ENCODE measurements at places on chromosomes 7 and 10. TPM values are rescaled to one million over a fixed set of nuclear protein-coding genes. Genes with fewer than 3 reads are reported as not detected.

LRWD1 gene
- polyA plus RNA-seq, result 13.5 TPM

NAPEPLD gene
- polyA plus RNA-seq, result 4.1 TPM

CLDN12 gene
- polyA plus RNA-seq, result 0.36 TPM

NDUFA5 gene
- polyA plus RNA-seq, result 80.9 TPM

CRYGN gene
- not detected for polyA plus RNA-seq

PON1 gene
- polyA plus RNA-seq, result not detected

GPR37 gene
- polyA plus RNA-seq, result not detected

AZGP1 gene
- not detected for polyA plus RNA-seq

HOXA4 gene
- polyA plus RNA-seq, result 1.2 TPM

ZNF33A gene
- polyA plus RNA-seq, result 12.6 TPM

ITPRID1 gene
- polyA plus RNA-seq, result not detected

RBP4 gene
- not detected for polyA plus RNA-seq

TAS2R3 gene
- polyA plus RNA-seq, result not detected

ANXA8L1 gene
- not detected for polyA plus RNA-seq

TNS3 gene
- not detected for polyA plus RNA-seq

All from immature natural killer cell (primary cell).